Panc1 (cell line): ENCODE measurements at places on chromosomes 6 and 20. TPM values are rescaled to one million over a fixed set of nuclear protein-coding genes. Genes with fewer than 3 reads are reported as not detected.

The SLC4A11 gene
- total RNA-seq = 144 TPM

The MCHR2 gene
- total RNA-seq = not detected

The C6orf62 gene
- 153 TPM for total RNA-seq

The PPP1R16B gene
- total RNA-seq = 0.92 TPM

The SCGN gene
- total RNA-seq = not detected

The UST gene
- total RNA-seq = 0.15 TPM

The LPA gene
- total RNA-seq = 0.21 TPM

The SLC24A3 gene
- total RNA-seq = not detected

The CAP2 gene
- total RNA-seq = 37.0 TPM

The GJA10 gene
- not detected for total RNA-seq

The SLC12A5 gene
- total RNA-seq = 11.8 TPM

The FLRT3 gene
- total RNA-seq = 0.67 TPM

The GHRH gene
- not detected for total RNA-seq

The PSMA7 gene
- total RNA-seq = 402 TPM

The MACROD2 gene
- 1.2 TPM for total RNA-seq

The CNBD2 gene
- total RNA-seq = 3.7 TPM

The RAB32 gene
- 61.5 TPM for total RNA-seq

The FAM83B gene
- total RNA-seq = not detected

The CLPSL1 gene
- total RNA-seq = not detected

The COL10A1 gene
- not detected for total RNA-seq

The ZC3H12D gene
- total RNA-seq = 0.26 TPM

The PRSS16 gene
- 4.7 TPM for total RNA-seq

The SIRPA gene
- 2.4 TPM for total RNA-seq

The LST1 gene
- total RNA-seq = not detected

The RCAN2 gene
- total RNA-seq = 0.05 TPM

The TCF21 gene
- total RNA-seq = not detected

The KIFC1 gene
- 81.8 TPM for total RNA-seq

The CASS4 gene
- 0.15 TPM for total RNA-seq

The ASIP gene
- total RNA-seq = not detected

The RSPH9 gene
- total RNA-seq = 0.28 TPM

The EYS gene
- not detected for total RNA-seq

The TGM2 gene
- 113 TPM for total RNA-seq

The VSX1 gene
- total RNA-seq = 0.21 TPM

The EPM2A gene
- total RNA-seq = 5.7 TPM

The OXT gene
- not detected for total RNA-seq

The SEL1L2 gene
- total RNA-seq = not detected

The MCM8 gene
- total RNA-seq = 28.3 TPM
